CD8-positive, alpha-beta T cell (primary cell): ENCODE measurements at places on chromosomes 1 and 21.

GRCh38 chr1:155305881-155306391 lies 2.7 kb upstream of the FDPS start:
- no peak for DNase-seq

GRCh38 chr21:46082963-46083790 lies 14.7 kb upstream of the COL6A2 start:
- no peak for DNase-seq

- DNase-seq: no peak
Measured at GRCh38 chr1:41418857-41419583, 57.8 kb downstream of the FOXO6 start.

DNA sequence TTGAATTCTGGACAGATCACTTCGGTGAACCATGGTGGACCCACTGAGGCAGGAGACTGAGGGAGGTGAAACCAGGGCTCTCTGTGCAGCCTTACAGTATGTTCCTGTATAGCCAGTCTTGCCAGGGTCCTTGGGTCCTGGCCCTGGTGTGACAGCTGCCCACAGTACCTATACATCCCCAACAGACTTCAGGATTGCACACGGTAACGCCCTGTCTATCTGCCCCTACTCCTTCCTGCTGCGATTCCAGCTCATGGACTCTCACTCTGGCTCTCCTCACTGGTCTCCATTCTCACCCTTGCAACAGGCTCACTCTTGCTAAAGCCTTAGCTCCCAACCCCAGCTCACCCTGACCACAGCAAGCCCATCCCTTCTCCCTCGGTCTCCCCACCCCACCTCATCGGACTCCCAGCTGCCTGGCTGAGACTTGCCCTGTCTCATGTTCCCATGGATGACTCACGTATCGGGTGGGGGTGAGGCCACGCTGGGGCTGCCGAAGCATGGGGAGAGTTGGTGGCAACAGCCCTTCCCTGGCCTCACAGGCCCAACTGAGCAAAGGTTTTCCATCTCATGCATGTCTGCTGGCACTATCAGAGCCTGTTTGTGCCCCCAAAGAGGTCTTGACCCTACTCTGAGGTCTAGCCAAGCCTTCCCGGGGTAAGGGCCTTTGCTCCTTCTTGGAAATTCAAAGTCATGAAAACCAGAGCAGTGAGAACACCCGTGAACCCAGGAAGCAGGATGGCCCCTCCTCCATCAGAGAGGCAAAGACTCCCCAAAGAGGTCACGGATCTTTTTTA lies 7.1 kb downstream of the PHLDA3 start:
- no peak for DNase-seq
